ENCODE measurements at places on chromosomes 11 and 22.

GRCh38 chr22:31917227-31917921 lies 27.0 kb upstream of the YWHAH start:
- no peak for DNase-seq

- peak; percentile 68 for DNase-seq
Measured at GRCh38 chr22:38051900-38052862, 5.0 kb upstream of the PICK1 start.

GRCh38 chr11:88266157-88266556 lies 71.4 kb downstream of the CTSC start:
- no peak for DNase-seq

- DNase-seq = no peak
Measured at GRCh38 chr11:117604336-117604995, 192.6 kb downstream of the DSCAML1 start.

GRCh38 chr11:102589047-102589459 lies 36.1 kb downstream of the MMP20 start:
- DNase-seq = no peak

DNA sequence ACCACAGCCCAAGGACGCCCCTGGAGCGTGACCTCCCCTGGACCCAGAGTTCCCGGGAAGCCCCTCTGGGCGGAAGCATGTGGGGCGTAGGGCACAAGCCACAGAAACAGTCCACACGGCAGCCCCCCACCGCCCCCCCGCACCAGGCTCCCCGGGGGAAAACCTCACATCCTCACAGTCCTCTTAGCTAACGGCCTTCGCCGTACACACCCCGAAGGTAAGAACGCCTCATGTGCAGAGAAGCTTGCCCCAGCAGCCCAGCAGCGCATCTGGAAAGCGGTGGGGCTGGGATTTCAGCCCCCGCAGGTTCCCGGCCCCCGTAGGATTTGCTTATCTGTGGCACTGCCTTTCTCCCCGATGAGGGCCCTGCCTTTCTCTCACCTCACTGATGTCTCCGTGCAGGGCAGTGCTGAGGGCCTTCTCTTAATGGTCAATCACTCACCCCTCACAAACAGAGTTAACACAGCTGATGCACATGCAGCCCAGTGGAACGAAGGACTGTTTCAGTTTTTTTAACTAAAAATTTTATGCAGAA lies 309.2 kb downstream of the BRD1 start:
- no peak for DNase-seq

DNA sequence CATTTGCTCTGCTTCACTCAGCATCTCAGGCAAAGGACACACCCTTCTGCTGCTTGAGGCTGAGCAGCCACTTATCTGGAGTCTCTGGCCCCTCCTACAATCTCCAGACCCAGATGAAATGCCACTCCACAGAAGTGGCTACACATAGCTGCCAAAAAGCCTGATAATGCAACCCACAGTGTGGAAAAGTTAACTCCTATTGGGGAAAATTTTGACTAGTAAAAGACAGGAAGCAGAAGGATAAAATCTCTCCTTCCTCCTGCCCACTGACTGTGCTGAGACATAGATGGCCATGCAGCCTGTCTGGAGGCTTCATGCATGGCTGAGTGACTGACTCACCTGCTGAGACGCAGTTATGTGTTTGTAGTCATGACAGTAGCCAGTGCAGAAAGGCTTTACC lies 92.3 kb upstream of the TEAD1 start:
- no peak for DNase-seq

GRCh38 chr11:124887667-124888013 lies 10.0 kb downstream of the ROBO4 start:
- no peak for DNase-seq

GRCh38 chr11:69919659-69920344 lies 100.6 kb upstream of the FGF3 start:
- DNase-seq = no peak

DNA sequence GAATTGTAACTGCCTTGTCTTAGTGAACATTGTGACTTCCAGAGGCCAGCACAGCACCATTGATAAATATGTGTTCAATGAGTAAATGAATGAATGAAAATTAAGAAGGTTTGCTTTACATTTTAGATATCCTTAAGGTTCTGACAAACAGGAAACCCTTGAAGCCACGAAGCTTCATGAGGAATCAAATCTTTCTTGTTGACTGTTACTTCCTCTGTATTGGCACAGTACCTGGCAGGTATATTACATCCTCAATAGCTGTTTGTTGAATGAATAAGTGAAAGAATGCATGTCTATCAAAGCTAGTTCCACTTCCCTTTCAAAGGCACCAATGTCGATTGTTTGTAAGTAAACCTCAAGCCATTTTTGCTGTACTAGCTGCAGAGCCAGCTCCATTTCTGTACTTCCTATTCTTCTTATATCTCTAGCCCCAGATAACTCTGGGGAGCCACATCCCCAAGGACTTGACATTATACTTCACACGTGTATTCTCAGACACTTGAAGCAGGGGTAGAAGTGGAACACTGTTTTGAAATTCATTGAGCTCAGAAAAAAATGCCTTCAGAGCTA lies 140.3 kb upstream of the RAG2 start:
- no peak for DNase-seq

GRCh38 chr11:58592760-58593472 lies 14.1 kb downstream of the ZFP91 start:
- DNase-seq = no peak

DNA sequence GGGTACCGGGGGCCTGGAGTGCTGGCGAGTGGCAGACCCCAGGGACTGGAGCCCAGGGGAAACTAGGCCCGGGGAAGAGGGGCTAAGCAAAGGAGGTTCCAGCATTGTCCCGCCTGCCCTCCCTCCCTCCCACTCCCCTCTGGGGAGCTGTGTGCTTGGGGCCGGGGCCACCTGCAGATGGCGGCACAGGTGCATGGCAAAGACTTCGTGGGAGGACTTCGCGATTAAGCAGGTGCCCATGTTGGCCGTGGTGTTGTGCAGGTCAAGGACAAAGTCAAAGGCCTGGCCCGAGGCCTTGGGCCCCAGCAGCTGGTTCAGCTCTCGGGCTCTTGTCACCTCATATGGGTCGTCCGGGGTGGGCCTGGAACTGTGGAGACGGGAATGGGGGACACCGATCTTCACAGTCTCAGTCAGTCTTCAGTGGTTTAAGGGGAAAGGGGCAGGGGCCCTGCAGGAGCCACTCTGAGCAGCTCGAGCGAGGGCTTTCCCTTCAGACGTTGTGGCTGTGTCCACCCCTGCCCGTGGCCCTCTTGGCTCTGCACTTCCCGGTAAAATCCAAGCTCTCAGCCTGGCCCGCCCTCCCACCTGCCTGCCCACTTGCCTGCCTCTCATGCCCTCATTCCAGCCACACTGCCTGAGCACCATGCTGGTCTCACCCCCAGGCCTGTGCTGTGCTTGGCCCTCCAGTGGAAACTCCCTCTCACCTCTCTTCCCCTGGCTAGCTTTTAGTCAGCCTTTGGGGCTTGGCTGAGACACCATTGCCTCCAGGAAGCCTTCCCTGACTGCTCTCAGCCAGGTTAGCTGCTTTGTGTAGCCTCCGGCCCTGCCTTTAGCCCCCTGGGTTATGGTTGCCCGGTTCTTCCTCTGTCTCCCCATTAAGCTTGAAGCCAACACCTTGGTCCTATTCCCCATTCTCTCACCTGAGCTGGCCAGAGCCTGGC lies 4.7 kb downstream of the ACY3 start:
- no peak for DNase-seq

DNA sequence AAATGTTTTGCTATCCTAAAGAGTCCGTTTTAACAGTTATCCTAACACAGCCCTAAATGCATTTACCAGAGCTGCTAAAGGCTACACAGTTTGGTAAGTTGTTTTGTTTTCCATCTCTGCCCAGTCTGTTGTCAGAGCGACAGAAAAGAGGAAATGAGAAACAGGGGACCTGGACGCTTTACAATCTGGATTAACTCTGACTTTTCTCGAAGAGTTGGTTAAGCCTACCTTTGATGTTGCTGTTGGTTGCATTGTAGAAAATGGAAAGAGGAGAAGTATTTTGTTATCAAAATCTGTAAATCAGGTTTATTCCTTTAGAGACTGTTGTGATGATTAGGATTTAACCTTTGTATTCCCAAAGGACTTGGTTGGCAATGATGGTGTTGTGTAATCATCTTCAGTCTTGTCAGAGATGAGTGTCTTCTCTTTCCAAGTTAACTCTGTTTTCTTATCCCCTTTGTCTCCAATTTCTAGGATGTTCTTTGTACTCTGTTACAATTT lies 481 bp downstream of the ANGPTL5 start:
- no peak for DNase-seq

GRCh38 chr11:134155946-134156865 lies 67.6 kb downstream of the NCAPD3 start:
- no peak for DNase-seq

DNA sequence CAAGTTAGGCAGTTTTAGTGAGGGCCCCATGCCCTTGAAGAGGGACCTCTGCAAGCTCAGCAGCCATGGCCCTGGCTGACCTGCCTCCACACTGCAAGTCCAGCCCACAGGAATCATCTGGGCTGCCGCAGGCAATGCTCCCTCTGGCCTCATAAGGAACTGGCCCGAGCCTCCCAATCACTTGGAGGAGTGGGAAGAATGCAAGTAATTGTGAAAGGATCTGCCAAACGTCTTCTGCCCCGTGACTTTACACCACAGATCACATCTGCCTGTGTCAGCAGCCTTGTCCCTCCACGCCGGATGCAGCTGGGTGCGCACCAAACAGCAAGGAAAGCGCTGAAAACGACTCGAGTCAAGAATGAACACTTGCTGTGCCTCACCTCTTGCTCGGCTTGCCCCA lies 23.8 kb downstream of the OPCML start:
- no peak for DNase-seq

DNA sequence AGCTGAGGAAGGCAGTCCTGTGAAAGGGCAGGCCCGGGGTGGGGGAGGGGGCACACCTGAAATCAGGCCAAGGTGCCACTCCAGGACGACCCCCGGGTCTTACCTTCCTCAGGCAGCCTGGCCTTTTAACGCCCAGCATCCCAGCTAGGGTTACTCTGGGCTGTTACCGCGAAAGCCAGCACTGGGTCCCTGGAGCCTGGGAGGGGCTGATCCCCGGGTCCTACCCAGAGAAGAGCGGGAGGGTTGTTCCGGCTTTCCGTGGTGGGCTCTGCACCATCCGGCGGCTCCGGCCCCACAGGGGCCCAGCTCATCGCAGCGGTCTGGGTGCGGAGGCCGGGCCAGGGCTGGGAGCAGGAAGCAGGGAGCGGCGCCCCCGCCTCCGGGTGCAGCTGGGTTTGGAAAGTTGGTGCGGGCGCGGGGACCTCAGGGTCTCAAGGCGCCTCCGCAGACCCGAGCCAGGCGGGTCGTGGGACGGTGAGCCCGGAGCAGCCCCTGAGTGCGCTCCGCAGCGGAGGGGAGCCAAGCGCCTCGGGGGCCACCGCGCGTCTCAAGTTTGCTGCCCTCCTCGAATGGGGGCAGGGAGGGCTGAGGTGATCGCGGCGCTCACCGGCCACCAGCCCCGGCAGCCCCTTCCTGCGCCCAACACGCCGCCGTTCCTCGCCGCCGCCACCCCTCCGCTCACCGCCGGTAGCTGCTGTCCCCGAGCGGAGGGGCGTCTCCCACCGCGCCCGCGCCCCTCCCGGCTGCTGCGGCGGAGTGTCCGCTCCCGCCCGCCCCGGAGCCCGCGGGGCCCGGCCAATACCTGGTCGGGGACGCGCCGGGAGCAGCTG lies 831 bp downstream of the CHST1 start:
- DNase-seq = no peak

DNA sequence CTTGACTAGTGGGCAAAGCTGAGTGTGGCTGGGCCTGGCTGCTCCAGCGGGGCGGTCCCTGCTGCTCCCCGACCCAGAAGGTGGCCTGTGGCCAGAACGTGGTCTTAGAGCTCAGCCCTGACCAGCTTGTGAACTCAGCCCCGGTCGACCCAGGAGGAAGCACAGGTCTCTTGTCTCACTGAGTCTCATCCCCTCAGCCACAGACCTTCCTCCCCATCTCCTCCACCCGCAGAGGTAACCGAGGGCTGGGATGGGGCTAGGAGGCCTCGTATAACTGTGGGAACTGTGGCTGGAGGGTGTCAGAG lies 546.2 kb upstream of the B3GAT1 start:
- DNase-seq = no peak

DNA sequence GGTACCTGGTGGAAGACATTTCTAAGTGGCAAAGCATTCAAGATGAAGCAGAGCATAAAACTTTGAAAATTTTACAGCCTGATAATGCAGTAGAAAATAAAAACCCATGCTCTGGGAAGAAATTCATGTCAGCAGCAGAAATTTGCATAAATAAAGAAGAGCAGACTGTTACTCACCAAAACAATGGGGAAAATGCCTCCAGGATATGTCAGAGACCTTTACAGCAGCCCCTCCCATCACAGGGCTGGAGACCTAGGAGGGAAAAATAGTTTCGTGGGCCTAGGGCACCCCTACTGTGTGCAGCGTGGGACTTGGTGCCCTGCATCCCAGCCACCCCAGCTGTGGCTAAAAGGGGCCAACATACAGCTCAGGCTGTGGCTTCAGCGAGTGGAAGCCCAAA lies 5.4 kb upstream of the DKK3 start:
- DNase-seq = no peak

DNA sequence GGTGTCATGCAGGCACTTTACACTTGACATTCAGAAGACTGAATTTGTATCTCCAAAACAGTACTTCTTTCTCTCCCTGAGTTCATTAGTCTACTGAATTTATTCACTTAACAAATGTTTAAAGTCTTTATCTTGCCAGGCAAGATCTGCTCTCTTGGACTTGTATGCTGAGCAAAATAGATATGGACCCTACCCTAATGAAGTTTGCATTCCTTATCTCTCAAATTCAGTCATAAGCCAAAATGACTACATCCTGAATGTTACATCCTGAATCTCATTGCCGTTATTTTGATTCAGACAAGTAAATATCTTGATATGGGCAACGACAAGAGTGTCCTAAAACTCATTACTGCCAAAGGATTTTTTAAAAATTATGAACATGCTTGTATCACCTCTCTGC lies 29.7 kb downstream of the FAR1 start:
- no peak for DNase-seq

- no peak for DNase-seq
Measured at GRCh38 chr22:41217553-41218157, 12.5 kb downstream of the L3MBTL2 start.

GRCh38 chr11:102603576-102603975 lies 21.6 kb downstream of the MMP20 start:
- no peak for DNase-seq

GRCh38 chr11:128415539-128415938 lies 171.8 kb downstream of the ETS1 start:
- no peak for DNase-seq
